ENCODE measurements at places on chromosomes 7 and 10.

- no peak for DNase-seq
- no peaks in the 10 kb centered on the region for H3K36me3 ChIP-seq
- no peak overlapping the region for H3K4me3 ChIP-seq
- H3K4me1 ChIP-seq, result no peaks in the 10 kb centered on the region
- no peak overlapping the region for H3K27ac ChIP-seq
- H3K27me3 ChIP-seq, result no peaks in the 10 kb centered on the region
Measured at GRCh38 chr7:91156316-91157185, 107.7 kb upstream of the FZD1 start.

GRCh38 chr7:18901351-18901750, 216.1 kb downstream of the TWIST1 start:
- H3K27me3 ChIP-seq, result no peaks in the 10 kb centered on the region
- no peak overlapping the region for H3K27ac ChIP-seq
- H3K4me1 ChIP-seq, result no peaks in the 10 kb centered on the region
- H3K4me3 ChIP-seq, result no peak overlapping the region
- H3K36me3 ChIP-seq, result no peaks in the 10 kb centered on the region
- no peak for DNase-seq

DNA sequence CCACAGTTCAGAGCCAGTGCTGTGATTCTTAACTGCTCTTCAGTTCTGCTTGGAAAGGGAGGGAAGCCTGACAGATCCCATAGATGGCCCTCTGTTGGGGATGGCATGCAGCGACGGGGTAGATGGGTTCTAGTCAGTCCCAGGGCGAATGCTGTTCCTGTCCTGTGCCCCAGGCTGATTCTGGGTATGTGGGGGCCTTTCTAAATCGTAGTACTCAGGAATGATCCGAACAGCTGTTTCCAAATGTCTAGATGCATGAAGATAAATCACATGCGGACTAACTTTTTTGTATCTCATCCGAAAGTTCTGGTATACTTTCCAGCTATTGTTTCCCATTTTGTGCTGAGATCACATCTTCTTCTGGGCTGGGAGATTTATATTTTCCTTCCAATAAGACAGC, 186.0 kb upstream of the MKI67 start:
- H3K4me3 ChIP-seq, result no peak overlapping the region
- DNase-seq, result no peak
- no peaks in the 10 kb centered on the region for H3K27me3 ChIP-seq
- H3K36me3 ChIP-seq, result no peaks in the 10 kb centered on the region
- no peaks in the 10 kb centered on the region for H3K4me1 ChIP-seq

DNA sequence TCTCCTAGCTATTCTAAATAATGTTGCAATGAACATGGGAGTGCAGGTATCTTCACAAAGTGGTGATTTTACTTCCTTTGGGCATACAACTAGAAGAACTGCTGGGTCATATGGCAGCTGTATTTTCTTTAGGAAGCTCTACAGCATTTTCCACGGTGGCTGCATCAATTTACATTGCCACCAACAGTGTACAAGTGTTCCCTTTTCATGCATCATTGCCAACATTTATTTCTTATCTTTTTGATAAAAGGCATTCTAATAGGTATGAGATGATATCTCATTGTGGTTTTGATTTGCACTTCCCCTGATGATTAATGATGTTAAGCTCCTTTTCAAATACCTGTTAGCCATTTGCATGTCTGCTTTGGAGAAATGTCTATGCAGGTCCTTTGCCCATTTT, 52.6 kb downstream of the NT5C2 start:
- H3K4me3 ChIP-seq, result no peak overlapping the region
- peaks cover 18% of the 10 kb centered on the region for H3K36me3 ChIP-seq
- DNase-seq, result no peak
- H3K4me1 ChIP-seq, result peaks cover 10% of the 10 kb centered on the region
- no peaks in the 10 kb centered on the region for H3K27me3 ChIP-seq

DNA sequence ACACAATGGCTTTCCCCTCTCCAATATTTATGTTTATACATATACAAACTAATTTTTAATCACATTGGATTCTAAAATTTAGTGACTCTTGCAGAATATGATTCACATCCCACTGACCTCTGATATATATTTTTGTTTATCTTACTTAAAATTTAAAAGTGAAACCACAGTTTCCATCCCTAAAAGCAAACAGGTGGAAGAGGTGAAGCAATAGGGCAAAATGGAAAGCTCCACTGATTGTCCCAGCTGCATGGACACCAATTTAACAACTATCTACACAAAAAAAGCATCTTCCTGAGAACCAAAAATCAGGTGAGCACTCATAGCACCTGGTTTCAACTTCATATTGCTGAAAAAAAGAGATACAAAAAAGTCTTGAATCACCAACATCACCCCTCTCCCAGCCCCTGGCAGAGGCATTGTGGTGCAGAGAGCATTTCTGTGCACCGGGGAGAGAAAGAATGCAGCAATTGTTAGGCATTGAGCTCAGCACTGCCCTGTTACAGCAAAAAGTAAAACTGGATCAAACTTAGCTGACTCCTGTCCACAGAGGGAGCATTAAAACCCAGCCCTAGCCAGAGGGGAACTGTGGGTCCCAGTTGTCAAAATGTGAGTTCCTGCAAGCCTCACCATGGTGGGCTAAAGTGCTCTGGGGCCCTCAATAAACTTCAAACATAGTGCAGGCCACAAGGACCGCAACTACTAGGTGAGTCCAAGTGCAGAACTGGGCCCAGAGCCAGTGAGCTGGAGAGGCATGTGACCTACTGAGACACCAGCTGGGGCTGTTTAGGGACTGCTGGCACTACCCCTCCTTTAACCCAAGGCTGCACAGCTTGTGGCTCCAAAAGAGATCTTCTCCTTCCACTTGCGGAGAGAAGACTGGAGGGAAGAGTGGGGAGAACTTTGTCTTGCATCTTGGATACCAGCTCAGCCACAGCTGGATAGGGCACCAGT, 92.1 kb downstream of the SIRT1 start:
- H3K4me1 ChIP-seq, result peaks cover 15% of the 10 kb centered on the region
- peaks cover 61% of the 10 kb centered on the region for H3K36me3 ChIP-seq
- no peaks in the 10 kb centered on the region for H3K27me3 ChIP-seq
- no peak for DNase-seq

DNA sequence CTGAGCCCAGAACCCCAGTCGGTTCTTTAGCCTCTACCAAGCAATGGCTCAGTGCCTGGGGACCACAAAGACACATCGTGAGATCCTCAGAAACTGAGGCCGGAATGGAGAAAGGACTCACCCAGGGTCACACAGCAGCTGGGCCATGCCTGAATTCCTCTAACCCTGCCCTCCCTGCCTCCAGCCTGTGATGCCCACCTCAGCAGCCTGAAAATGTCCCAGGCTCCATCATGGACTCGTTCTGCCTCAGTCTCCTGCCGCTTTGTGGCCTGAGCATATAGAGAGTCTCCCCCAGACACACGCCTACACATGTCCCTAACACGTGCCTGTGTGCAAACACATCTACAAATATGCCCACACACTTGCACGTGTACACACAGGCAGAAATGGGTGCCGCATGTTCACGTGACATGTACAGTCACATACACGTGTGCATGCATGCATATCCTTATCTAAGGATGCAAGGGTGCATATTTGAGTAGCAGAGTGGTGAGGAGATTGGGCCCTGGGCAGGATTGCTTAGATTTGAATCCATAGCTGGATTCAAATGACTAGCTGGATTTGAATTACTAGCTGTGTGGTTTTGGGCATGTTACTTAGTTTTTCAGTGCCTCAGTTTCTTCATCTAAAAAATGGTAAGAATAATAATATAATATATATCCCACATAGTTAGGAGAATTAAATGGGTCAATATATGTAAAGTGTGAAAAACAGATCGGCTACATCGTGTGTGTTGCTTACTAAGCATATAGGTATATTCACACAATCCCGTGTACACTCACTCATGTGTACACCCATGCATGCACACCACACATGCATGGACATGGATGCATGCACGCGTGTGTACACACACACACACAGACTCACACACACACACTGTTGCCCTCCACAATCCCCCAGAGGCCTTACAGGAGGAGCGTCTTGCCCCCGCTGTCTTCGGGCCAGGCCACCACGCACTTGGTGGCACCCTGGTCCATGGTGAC, 2.4 kb downstream of the TACR2 start:
- no peaks in the 10 kb centered on the region for H3K36me3 ChIP-seq
- DNase-seq, result no peak
- no peak overlapping the region for H3K27ac ChIP-seq
- peaks cover 1% of the 10 kb centered on the region for H3K4me1 ChIP-seq

DNA sequence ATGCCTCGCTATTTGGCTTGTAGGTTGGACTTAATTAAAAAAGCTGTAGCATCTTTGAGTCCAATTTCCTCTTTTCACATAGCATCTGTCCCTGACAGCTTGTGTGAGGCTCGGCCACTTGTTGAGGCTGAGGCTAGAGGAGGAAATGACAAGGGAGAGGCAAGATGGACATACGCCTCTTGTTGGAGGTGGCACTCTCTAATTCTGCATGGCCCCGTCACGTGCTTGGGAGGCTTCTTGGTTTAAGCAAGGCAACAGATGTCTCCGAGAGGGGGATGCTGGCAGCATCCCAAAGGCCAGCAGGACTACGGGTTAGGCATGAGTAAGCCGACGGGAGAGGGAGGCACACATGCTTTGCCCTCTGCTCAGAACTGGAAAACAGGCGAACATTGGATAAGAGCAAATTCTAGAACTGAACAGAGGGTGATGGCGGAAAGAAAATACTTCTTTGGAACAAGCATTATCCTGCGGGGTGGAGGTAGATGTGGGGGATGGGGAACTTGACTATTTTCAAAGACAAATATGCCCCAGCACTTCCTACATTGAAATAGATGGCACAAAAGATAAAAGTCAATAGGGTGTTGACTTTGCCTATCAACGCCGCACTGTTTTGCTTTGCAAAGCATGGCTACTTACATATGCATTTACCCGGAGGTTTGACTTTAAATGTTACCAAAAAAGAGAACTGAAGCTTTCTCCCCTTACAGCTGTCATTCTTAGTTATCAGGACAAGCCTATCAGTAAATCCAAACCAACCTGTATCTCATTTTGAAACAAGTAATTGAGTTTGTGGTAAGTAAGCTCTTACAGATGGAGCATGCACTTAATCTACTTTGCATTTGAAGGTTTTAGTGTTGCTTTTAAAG, 94.8 kb downstream of the CHN2 start:
- peaks cover 29% of the 10 kb centered on the region for H3K4me1 ChIP-seq
- H3K4me3 ChIP-seq, result no peak overlapping the region
- H3K27me3 ChIP-seq, result peaks cover 8% of the 10 kb centered on the region
- H3K36me3 ChIP-seq, result no peaks in the 10 kb centered on the region
- no peak for DNase-seq

- peaks cover 8% of the 10 kb centered on the region for H3K36me3 ChIP-seq
- no peak overlapping the region for H3K27ac ChIP-seq
- no peaks in the 10 kb centered on the region for H3K4me1 ChIP-seq
- no peak overlapping the region for H3K4me3 ChIP-seq
- no peak for DNase-seq
- no peaks in the 10 kb centered on the region for H3K27me3 ChIP-seq
Measured at GRCh38 chr7:133669061-133669455, 416.2 kb downstream of the EXOC4 start.

Data from activated CD4-positive, alpha-beta memory T cell treated with anti-CD3 and anti-CD28 coated beads for 36 hours (primary cell).